Astrocyte (in vitro differentiated cells and primary cell): ENCODE measurements at places on chromosomes 2 and 18. TPM values are rescaled to one million over a fixed set of nuclear protein-coding genes. Genes with fewer than 3 reads are reported as not detected.

DNA sequence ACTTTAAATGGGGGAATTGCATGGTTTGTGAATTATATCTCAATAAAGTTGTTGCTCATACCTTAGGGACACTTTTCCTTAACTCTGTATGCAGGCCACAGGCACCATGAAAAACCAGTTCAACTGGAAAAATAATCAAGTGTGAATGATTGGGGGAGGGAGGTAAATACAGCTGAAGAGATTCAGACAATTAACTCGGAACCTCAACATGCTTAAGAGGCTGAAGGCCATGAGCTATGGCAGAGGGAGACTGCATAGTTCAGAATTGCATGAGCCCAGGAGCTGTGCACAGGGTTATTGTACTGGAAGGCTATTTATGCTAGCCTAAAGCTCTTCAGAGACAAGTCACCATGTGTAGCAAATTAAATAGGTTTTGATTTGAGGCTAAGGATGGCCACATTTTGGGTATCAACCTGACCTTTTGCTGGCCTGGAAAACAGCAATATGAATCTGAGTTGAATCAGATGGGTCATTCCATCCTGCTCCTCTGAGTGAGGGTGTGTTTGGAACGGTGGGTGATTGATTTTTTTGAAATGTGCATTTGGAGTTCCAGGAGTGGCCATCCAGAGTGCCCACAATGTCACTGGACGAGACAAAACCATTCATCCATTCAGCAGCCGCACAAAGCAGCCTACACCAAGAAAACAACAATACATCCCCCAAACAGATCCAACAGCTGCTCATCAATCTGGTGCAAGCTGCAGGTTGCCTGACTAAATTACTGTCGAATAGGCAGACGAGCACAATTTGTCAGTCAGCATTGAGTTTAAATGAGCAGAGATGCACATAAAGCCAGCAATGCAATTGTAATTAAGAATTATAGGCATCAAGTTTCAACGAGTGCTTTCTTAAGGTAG, 42.5 kb downstream of the HRH4 start:
- no peak for DNase-seq
- no peaks in the 10 kb centered on the region for H3K27me3 ChIP-seq
- H3K36me3 ChIP-seq, result no peaks in the 10 kb centered on the region
- H3K4me3 ChIP-seq, result no peak overlapping the region

Gene C1QL2
- total RNA-seq, result 0.20 TPM in 1 of 2 replicates, not detected in the other

- no peak overlapping the region for H3K27ac ChIP-seq
- H3K27me3 ChIP-seq, result no peaks in the 10 kb centered on the region
- DNase-seq, result no peak
- no peaks in the 10 kb centered on the region for H3K4me1 ChIP-seq
- H3K36me3 ChIP-seq, result no peaks in the 10 kb centered on the region
These were observed 31.1 kb downstream of the CTLA4 start for GRCh38 chr2:203898657-203899056.

Gene RAX
- not detected in 2 replicates for total RNA-seq

- no peaks in the 10 kb centered on the region for H3K36me3 ChIP-seq
- no peak for DNase-seq
- H3K4me3 ChIP-seq, result no peak overlapping the region
- H3K27ac ChIP-seq, result no peak overlapping the region
- H3K4me1 ChIP-seq, result no peaks in the 10 kb centered on the region
- H3K27me3 ChIP-seq, result no peaks in the 10 kb centered on the region
These were observed 10.2 kb downstream of the ZBTB14 start for GRCh38 chr18:5285326-5285725.

Gene KRTCAP3
- 1.4 and 1.9 TPM in 2 replicates for total RNA-seq

DNA sequence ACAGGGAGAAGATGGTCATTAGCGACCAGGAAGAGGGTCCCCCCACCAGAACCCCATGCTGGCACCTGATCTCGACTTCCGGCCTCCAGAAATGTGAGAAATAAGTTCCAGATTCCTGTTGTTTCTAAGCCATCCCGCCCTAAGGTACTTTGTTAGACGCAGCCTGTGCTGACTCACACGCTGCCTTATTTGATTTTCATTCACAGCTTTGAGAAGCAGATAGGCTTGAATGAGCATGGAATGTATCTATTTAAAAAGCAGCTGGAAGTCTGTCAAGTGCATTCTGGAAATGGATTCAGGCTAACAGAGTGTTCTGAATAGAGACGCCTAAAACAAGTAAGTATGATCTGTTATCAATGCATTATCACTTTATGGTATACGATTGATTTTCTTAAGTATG, 8.3 kb upstream of the IL1R2 start:
- peak; percentile 61 for DNase-seq
- H3K27me3 ChIP-seq, result no peaks in the 10 kb centered on the region
- no peaks in the 10 kb centered on the region for H3K4me1 ChIP-seq

DNA sequence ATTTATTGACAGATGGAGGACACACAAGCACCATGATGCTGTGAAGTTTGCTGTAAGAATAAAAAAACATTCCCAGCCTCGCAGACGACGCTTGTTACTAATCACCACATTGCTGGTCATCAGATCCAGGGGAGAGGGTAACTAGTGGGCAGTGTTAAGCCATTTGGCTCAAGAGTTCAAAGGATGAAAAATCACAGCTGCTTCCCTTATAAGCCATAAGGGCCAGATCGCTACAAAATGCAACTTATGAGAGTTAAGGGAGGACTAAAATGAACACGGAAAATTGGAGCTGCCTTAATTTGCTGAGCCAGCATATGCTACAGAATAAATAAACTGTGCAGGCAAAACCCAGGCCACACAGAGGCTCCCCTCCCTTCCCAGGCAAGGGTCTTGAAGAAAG, 522.6 kb downstream of the TDRD15 start:
- H3K27ac ChIP-seq, result no peak overlapping the region
- H3K27me3 ChIP-seq, result no peaks in the 10 kb centered on the region
- no peak overlapping the region for H3K4me3 ChIP-seq
- H3K36me3 ChIP-seq, result no peaks in the 10 kb centered on the region
- H3K4me1 ChIP-seq, result no peaks in the 10 kb centered on the region

DNA sequence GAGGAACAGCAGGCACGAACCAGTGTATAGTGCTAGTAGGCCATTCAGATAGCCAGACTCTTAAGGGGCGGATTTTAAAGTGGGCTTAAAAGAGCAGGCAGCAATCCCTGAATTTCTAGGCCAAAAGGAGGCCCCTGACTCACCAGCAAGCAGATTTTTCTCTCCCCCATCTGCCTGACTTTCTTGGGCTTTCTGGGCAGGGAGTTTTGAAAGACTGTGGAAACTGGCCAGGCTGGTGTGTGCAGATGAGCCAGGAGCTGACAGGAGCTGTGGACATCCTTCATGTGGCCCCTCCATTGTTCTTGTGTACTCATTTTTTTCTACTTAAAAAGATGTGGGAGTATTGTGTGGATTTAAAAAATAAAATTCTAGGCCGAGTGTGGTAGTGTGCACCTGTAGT, 59.0 kb downstream of the GLI2 start:
- no peak overlapping the region for H3K27ac ChIP-seq
- peaks cover 46% of the 10 kb centered on the region for H3K4me1 ChIP-seq
- no peak overlapping the region for H3K4me3 ChIP-seq
- peak; percentile 62 for DNase-seq
- no peaks in the 10 kb centered on the region for H3K36me3 ChIP-seq

DNA sequence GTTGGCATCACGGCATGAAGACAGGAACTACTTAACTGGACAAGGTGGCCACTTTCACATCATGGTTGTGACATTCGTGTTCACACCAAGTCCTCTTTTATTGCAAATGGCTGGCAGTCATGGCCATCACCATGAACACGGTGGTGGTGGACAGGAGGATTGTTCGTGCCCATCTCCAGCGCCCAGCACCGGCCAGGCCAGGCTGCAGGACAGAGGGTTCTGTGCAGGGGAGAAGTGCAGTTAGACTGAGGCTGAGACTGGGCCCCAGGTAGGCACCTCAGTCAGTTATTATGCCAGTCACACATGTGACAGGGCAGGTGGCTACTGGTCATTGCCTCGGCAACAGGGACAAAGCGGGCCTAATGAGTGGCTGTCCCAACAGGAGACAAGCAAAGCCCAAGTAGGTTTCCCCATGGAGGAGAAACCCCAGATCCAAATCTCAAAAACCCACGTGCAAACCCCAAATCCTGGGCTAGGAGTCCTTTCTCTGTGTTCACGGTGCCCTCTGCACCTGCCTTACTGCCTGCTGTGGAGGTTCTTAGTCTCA, 468.1 kb upstream of the MYT1L start:
- no peaks in the 10 kb centered on the region for H3K36me3 ChIP-seq
- H3K27me3 ChIP-seq, result no peaks in the 10 kb centered on the region
- no peaks in the 10 kb centered on the region for H3K4me1 ChIP-seq
- no peak overlapping the region for H3K4me3 ChIP-seq
- no peak for DNase-seq

Gene CNTNAP5
- total RNA-seq, result 0.30 TPM in 1 of 2 replicates, not detected in the other

Gene TMEM37
- 1.6 and 3.3 TPM in 2 replicates for total RNA-seq

Gene G6PC2
- total RNA-seq, result not detected in 2 replicates
